ENCODE measurements at places on chromosomes 5 and 9.

DNA sequence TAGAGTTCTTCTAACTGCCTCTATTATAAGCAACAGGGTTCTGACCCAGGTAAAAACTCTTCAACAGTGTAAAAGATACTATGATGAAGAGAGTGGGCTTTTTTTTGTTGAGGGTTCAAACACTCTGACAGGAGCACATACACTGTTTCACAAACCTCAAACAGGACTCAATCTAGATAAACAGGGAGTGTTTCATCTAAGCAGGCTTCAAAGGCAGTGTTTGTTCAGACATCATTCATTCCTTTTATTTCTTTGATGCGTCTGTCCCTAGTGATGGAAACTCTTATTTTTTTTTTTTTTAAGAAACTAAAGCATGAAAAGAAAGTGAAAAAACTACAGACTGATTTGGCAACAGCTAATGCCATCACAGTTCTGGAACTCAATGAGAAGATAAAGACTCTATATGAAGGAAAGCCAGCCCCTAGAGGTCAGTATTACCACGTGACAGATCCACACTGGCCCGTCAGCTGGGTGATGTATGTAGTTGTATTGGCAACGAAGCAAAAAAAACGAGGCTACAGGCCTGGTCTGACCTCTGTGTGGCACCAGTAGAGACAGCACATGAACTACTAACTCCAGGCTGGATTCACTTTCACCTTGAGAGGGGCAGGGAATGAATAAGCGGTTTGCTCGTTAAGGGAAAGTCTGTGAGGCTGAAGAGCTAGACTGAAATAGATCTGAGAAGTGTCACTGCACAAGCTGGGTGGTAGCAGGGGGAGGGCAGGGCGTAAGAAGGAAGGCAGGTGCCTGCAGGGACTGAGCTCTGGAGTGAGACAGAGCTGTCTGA, 172.2 kb downstream of the CCDC192 start:
- H3K27ac ChIP-seq = no peak overlapping the region
- no peak overlapping the region for H3K4me3 ChIP-seq
- H3K4me1 ChIP-seq = no peaks in the 10 kb centered on the region
- peaks cover 5% of the 10 kb centered on the region for H3K27me3 ChIP-seq
- no peaks in the 10 kb centered on the region for H3K36me3 ChIP-seq

DNA sequence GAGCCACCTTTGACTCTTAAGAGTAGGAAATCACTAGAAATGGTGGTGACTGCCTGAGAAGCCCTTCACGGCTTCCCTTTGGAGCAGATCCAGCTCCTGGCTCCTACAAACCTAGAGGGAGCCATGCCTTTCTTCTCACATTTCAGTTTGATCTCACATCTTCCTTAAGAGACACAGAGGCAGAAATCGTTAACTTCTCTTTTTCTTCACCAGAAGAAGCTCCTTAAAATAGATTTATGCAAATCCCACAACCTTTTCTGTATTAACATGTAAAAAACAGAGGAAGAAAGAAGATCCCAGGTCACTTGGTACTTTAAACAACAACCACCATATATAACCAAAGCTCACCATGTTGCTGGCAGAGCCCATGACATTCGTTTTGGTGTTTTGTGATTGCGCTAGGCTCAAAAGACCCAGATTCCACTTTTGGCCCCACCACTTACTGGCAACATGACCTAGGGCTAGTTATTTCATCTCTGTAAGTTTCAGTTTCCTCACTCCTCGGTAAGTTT, 29.6 kb downstream of the PAX5 start:
- H3K36me3 ChIP-seq = peaks cover 9% of the 10 kb centered on the region
- H3K4me3 ChIP-seq = no peak overlapping the region
- no peak overlapping the region for H3K27ac ChIP-seq
- DNase-seq = no peak

GRCh38 chr5:116455061-116455460, 119.6 kb downstream of the SEMA6A start:
- no peaks in the 10 kb centered on the region for H3K27me3 ChIP-seq
- H3K27ac ChIP-seq = no peak overlapping the region
- H3K36me3 ChIP-seq = peaks cover 8% of the 10 kb centered on the region
- H3K4me1 ChIP-seq = peaks cover 4% of the 10 kb centered on the region

DNA sequence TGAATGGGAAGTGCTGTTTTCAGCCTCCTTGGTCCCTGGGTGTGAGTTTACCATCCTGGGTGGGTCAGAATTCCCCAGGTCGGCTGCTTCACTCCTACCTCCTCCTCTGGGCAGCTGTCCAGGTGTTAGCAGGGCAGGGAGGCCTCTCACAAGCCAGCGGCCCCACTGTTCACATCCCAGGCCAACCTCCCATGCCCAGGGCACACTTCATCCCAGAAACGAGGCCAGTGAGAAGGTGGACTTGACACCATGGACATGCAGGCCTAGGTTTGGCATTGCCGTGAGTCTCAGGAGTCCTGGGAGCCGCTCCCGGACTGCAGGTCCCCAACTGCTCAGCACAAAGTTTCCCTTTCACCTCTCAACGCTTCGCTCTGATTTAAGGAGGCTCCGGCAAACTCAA, 229.6 kb upstream of the IRX2 start:
- no peak overlapping the region for H3K27ac ChIP-seq
- H3K4me3 ChIP-seq = no peak overlapping the region
- H3K36me3 ChIP-seq = no peaks in the 10 kb centered on the region
- no peak for DNase-seq

Measured in T-helper 17 cell (primary cell).